Stimulated activated CD8-positive, alpha-beta memory T cell treated with anti-CD3 and anti-CD28 coated beads, Interleukin-7, amount 100 ng/mL, for 1 hour (primary cell): ENCODE measurements at places on chromosomes 4 and X.

DNA sequence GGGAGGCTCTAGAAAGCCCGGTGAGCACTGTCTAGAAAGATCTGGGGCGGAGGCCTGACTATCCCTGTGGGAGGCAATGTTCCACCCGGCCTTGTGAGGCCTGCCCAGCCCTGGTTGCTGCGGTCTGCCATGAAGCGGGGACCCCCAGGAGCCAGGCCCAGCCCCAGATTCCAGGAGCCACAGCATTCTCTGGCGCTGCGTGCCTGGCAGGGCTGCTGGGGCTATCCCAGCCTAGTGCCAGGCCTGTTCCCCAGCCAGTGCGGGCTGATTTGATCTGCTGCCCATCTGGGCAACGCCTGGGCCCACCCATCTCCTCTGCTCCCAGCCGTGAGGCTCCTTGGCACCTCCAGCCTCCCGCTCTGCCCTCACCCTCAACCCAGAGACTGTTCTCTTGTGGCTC, 19.6 kb downstream of the ATP2B3 start:
- no peak for DNase-seq

GRCh38 chrX:136660896-136661295, 12.9 kb downstream of the CD40LG start:
- DNase-seq, result no peak

- no peak for DNase-seq
These were observed 14.8 kb downstream of the BLOC1S4 start for GRCh38 chr4:6730603-6731317.

DNA sequence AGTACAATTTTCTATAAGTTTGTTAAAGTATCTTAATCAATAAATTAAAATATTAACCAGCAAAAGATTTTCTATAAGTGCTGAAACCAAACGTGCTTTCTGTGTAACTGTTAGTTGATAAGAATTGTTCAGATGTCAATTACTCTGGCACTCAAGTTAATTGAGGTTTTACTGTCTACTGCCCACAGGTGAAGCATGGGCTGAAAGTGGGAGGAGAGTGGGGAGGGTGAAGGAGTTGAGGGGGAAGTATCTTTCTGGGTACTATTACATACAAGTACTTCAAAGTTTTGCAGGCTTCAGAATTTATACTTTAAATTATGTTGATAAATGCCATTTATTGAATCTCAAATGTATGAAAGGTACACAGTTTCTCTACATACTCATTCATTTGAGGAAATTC, 19.1 kb upstream of the CXCL3 start:
- no peak for DNase-seq

- no peak for DNase-seq
These were observed 91.9 kb upstream of the BCOR start for GRCh38 chrX:40189637-40190036.

- no peak for DNase-seq
These were observed 102.0 kb upstream of the FSTL5 start for GRCh38 chr4:162265802-162266201.

- DNase-seq, result no peak
These were observed 9.3 kb downstream of the ZNF185 start for GRCh38 chrX:152907084-152907651.

DNA sequence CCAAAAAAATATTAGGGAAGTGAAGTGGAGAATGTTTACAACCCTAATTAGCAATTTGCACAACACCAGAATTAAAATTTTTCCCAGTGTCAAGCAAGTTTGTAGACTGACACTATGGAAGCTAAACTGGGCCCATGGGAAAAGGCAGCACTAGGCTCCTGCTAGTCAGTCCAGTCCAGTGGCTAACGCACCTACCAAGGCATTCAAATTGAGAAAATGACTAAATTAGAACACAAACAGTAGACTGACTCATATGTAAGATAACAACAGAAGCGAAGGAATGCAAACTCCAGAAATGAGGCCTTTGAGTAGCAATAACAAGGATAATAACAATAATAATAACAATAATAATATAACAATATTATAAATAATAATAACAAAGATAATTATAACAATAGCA, 90.7 kb downstream of the GRIA3 start:
- DNase-seq, result no peak

GRCh38 chr4:119300101-119300978, 21.6 kb downstream of the FABP2 start:
- DNase-seq, result peak; percentile 78

DNA sequence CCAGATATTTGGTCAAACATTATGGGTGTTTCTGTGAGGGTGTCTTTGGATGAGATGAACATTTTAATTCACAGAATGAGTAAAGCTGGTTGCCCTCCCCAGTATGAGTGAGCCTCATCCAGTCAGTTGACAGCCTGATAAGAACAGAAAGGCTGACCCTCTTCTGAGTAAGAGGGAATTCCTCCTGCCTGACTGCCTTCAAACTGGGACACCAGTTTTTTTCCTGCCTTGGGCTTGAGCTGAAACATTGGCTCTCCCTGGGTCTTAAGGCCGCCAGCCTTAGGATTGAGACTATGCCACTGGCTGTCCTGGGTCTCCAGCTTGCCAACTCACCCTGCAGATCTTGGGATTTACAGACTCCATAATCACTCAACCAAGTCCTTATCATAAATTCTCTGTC, 14.5 kb upstream of the MAML3 start:
- DNase-seq, result no peak

- DNase-seq, result no peak
These were observed 31.4 kb downstream of the RGS12 start for GRCh38 chr4:3324093-3324815.
